ENCODE measurements at places on chromosomes 11 and 22.

- DNase-seq: no peak
Observed at GRCh38 chr11:2990617-2991451, 1.3 kb downstream of the NAP1L4 start.

DNA sequence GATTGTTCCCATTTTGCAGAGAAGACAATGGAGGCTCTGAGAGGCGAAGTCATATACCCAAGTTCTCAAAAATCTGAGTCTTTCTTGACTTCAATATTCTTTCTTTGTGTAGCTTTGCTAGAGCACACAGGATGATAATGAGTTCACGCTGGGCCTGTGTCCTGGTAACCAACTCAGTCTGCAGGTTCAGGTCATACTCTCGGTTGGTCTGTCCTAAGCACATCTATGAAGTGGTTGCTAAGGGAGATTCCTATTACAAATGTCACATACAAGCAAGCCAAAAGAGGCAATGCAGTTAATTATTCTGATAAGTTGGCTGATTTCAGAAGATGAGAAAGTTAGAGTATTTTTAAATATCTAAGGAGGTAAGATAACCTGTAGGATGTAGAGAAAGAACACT lies 481.0 kb downstream of the SOX6 start:
- DNase-seq: no peak

DNA sequence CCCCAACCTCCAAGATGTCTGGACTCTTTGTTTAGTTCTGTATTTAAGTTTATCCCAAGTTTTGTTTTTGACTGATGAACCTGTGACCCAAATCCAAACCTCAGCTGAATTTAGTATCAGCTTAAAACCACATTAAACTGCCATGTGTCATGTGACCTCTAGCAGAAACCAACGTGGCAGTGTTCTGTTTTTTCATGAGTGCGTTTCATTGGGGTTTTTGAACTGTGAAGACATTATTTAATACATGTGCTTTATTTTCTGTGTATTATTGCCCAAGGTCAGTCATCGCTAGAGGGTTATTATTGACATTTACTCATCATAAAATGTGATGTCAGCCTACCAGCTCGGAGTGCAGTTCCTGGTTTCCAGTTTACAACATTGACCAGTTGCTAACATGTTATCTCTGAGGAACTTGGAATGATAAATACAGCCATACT lies 1.8 kb downstream of the TLCD5 start:
- DNase-seq: no peak

- DNase-seq: no peak
Observed at GRCh38 chr11:4865855-4866254, 15.8 kb upstream of the OR51T1 start.

GRCh38 chr11:126160345-126161022 lies 51.0 kb downstream of the RPUSD4 start:
- no peak for DNase-seq

- no peak for DNase-seq
Observed at GRCh38 chr11:76103460-76103859, 102.8 kb downstream of the WNT11 start.

- no peak for DNase-seq
Observed at GRCh38 chr11:102367364-102367763, 20.4 kb downstream of the BIRC2 start.

DNA sequence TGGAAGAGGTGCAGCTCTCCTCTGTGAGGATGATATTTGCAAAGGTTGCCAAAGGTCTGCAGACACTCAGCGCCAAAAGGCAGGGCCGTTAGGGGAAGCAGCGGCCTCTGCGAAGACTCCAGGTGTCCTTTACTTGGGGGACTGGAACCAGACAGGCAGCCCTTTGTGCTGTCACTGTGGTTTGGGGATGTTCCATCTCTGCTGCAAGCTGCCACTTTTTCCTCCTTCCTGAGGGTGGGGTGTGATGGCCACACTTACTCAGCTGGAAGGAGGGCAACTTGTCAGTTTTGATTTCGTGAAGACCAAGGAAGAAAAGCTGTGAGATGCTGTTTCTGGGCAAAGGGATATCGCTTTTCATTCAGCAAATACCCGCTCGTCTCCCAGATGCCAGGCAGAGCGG lies 96.5 kb upstream of the PRR5 start:
- no peak for DNase-seq

- DNase-seq: no peak
Observed at GRCh38 chr11:59206635-59207034, 6.1 kb downstream of the MPEG1 start.

DNA sequence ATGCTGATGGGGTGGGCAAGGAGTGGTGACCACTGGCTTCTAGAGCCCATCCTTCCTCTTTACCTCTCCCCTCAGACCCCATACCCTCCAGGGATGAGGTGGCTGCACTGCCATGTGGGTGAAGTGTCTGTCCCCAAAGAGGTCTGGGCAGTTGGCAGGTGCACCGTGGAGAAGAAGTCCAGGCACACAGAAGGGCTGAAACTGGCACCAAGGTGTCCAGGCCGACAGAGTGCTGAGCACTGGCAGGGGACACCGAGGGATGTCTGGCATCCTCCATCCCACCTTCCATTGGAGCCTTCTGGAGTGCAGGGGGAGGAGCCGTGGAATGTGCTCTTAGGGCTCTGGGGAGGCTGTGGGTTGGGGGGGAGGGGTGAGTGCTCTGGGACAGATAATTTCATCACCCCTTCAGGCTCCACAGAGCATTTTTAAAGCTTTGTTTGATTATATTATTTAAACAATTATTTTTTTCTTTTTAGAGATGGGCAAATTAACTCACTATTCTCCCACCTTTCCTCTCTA lies 37.9 kb downstream of the PKNOX2 start:
- no peak for DNase-seq
